ENCODE measurements at places on chromosomes 16 and 17. TPM values are rescaled to one million over a fixed set of nuclear protein-coding genes. Genes with fewer than 3 reads are reported as not detected.

- H3K36me3 ChIP-seq: no peaks in the 10 kb centered on the region
- no peaks in the 10 kb centered on the region for H3K27me3 ChIP-seq
- H3K4me1 ChIP-seq: no peaks in the 10 kb centered on the region
These were observed 27.5 kb downstream of the TMC7 start for GRCh38 chr16:19011169-19011731.

GRCh38 chr16:53837426-53837825 is 133.5 kb downstream of the FTO start:
- DNase-seq: no peak
- no peak overlapping the region for H3K4me3 ChIP-seq
- no peaks in the 10 kb centered on the region for H3K4me1 ChIP-seq
- H3K27me3 ChIP-seq: no peaks in the 10 kb centered on the region

GRCh38 chr16:83807327-83807709 is 460 bp upstream of the HSBP1 start:
- peaks cover 4% of the 10 kb centered on the region for H3K36me3 ChIP-seq
- peaks cover 32% of the 10 kb centered on the region for H3K4me1 ChIP-seq
- H3K27ac ChIP-seq: no peak overlapping the region
- DNase-seq: no peak
- H3K4me3 ChIP-seq: peak overlapping the region; percentile 98

DNA sequence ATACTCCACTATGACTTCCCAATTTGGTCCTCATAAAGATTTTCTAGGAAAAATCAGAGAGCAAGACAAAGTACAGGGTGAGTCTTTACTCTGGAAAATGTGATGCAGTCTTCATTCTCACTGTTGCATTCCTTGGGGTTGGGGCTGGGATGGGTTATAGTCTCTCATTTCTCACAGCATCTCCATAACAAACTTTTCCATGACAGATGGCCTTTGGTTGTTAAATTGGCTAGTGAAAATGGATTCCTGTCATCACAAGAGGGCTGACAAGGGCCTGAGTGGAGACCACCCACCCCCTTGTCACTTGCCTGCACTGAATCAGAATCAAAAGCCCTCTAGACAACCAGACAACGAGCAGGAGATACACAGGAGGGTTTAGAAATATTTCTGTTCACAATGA is 174.6 kb downstream of the AATF start:
- no peak overlapping the region for H3K4me3 ChIP-seq
- no peaks in the 10 kb centered on the region for H3K27me3 ChIP-seq
- DNase-seq: no peak
- peaks cover 56% of the 10 kb centered on the region for H3K36me3 ChIP-seq
- H3K4me1 ChIP-seq: peaks cover 9% of the 10 kb centered on the region

KRTAP9-8 gene
- total RNA-seq: not detected

SCGB1C2 gene
- total RNA-seq: not detected
